Activated CD8-positive, alpha-beta memory T cell treated with anti-CD3 and anti-CD28 coated beads for 48 hours (primary cell): ENCODE measurements at places on chromosomes 16 and 17.

- no peak for DNase-seq
Measured at GRCh38 chr16:73058221-73058615, 10.3 kb upstream of the ZFHX3 start.

- DNase-seq: no peak
Measured at GRCh38 chr17:74763565-74764387, 12.4 kb downstream of the NAT9 start.

DNA sequence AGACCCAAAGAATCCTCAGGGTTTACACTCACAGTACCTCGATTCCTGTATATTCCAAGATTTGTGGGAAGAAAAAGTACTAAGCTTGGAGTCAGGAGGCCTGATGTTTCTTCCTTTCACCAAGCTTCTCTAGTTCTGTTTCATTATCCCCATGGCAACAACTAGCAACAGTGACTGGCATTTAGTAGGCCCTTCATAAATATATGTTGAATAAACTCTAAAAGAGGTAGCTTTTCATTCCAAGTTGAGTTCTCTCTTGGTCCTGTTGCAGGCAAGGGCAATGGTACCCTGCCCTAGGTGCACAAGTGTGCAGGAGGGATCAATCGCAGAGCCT lies 527 bp upstream of the UBE2Z start:
- no peak for DNase-seq

DNA sequence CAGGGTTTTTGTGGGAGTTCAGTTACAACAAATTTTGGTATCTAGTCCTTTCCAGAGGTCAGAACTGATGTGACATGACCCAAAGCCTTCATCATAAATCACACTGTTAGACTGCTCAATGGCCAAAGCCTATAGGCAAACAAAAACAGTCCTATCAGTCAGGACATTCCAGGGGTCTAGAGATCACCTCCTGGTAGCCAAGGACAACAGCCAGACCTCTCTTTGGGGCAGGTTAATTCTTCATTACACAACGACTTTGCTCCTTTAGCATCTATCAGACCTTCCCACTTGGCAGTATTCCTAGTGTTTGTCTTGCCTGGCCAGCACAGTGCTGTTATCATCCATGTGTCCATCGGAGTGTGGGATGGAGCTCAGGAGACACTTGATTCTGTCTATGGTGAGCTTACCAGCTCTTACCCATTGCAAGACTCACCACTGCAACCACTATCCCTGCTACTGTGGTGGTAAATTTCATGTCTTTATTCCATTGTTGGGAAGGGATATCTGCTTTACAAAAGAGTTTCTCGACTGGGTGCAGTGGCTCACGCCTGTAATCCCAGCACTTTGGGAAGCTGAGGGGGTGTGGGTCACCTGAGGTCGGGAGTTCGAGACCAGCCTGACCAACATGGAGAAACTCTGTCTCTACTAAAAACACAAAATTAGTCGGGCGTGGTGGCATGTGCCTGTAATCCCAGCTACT lies 95.5 kb upstream of the DHX40 start:
- DNase-seq: no peak

DNA sequence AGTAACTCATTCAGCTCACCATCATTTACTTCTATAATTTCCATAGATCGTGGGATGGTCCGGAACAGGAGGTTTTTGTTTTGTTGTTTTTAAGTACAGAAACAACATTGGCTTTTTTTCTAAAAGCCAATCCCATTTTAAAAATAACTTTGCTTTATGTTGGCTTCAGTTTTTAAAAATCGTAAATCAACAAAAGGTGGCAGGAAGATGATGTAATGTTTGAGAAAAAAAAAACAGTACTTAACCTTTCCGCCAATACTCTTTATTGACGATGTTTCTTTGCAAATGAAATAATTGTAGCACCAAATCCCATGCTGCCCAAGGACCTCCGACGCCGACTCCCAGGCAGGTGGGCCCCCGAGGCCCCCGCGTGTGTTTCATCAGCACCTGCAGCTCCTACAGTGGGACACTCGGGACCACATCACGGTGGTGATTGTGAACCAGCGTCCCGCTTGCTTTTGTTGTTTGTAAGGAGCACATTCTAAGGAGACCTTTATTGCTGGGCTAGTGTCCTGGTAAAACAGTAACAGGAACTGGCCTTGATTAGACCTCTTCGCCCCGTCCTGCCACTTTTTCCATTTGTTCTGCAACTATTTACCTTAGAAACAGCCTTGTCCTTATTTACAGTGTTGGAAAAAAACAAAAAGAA lies 140.2 kb upstream of the CHMP6 start:
- no peak for DNase-seq

DNA sequence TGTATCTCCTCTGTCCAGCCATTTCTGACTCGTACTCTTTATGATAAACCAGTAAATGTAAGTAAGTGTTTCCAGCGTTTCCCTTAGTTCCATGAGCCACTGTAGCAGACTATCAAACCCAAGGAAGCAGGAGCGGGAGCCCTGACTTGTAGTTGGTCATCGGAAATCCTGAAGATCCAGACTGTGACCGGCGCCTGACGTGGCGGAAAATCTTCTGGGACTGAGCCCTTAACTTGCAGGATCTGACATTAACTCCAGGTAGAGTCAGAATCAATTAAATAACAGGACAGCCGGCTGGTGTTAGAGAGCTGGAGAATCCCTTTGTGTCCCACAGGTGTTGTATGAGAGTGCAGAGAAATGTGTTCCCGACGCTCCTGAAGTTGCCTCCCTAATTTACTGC lies 4.0 kb downstream of the GLOD4 start:
- no peak for DNase-seq

- no peak for DNase-seq
Measured at GRCh38 chr16:4744555-4745273, 10.4 kb downstream of the DNAAF8 start.

DNA sequence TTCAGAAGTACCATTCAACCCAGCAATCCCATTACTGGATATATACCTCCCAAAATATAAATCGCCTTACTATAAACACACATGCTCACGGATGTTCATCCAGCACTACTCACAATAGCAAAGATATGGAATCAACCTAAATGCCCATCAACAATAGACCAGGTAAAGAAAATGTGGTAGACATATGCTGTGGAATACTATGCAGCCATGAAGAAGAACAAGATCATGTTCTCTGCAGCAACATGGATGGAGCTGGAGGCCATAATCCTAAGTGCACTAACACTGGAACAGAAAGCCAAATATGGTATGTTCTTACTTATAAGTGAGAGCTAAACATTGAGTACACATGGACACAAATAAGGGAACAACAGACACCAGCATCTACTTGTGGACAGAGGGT lies 7.8 kb downstream of the ALOX15 start:
- no peak for DNase-seq

DNA sequence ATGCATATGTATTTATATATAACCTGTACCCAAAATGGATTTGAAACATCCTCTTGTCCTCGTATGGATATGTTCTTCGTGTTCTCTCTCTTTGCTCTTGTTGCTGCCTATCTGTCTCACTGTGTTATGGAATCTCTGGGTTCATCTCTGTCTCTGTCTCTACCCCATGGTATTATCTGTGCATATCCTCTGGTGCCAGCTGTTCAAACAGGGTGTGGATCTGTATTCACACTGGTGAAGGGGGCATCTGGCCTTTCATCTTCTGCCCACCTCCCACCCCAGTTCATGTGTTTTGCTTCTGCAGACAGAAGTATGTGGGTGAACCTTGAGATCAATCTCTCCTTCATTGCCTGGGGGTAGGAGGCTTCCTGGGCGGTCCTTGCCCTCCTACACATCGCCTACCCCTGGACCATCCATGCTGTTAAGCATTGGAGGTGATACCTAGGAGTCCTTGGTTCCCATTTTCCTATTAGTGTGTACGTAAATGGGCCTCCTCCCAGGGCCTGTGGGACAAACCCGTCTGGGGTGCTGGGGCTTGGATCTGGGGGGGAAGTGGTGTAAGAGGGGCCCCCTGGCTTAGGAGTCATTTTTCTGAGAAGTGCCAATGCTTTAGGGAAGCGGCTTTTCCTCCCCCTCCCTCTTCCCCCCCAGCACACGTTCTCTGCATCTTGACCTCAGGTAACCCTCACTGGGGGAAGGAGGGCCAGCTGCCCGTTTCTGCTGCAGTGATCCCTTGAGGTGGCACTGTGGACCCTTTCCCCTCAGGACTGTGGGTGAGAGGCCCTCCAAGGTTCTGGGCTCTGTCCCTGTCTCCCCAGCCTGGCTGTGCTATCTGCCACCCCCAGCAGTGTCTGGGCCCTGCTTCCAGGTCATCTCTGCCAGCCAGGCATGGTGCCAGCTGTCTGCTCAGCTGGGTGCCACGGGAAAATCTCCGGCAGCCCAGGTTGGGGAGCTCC lies 21.1 kb downstream of the RARA start:
- no peak for DNase-seq

DNA sequence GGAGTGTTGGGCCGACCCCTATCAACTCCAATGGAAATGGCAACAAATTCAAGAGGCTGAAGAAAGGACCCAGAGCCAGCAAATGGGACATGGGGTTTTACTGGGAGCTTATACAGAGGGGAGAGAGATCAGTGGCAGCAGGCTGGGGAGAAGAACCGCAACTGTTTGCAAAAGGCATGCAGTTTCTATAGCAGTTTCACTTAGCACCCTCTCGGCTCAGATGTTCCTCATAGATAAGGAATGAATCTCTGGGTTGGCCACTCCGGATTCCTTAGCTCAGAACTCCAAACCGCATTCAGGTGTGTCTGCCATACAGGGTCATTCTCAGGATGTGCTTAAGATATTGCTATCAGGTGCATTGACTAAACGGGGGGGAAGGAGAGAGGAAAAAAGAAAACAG lies 71.1 kb upstream of the RPL38 start:
- no peak for DNase-seq

DNA sequence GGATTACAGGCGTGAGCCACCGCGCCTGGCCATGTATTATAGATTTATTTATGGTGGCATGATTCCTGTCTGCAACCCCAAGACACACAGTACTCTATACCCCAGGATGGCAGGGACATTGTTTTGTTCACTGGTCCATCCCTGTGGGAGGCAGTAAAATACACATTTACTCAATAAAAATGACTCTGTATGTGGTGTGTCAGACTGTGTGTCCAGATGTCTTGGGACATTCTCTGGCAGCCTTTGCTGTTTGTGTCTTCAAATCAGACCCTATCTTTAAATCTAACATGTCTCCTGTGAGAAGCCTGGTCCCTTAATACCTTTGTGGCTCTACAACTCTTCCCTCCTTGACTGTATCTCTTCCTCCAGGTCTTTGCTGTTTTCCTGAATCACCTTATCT lies 1.7 kb upstream of the COASY start:
- no peak for DNase-seq

- no peak for DNase-seq
Measured at GRCh38 chr17:57853695-57854094, 3.9 kb upstream of the MRPS23 start.

DNA sequence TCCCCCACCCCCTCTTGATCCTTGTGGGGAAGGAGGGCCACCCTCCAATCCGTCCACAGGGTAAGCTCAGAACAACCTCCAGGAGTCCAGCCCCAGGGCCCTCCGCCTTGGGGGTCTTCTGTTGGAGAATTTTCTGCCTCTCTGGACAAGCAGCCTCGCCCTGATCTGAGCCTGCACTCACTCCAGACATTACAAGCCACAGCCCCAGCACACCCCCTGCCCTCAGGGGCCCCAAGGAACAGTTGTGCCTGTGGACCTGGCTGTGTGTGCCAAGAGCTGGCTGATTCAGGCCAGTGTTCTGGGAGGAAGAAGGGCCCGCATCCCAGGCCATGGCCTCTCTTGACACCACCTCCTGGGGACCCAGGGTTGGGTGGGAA lies 477 bp upstream of the ARHGAP27 start:
- DNase-seq: no peak

- DNase-seq: no peak
Measured at GRCh38 chr17:43759836-43760235, 1.2 kb upstream of the SOST start.

GRCh38 chr17:68006797-68007196 lies 10.5 kb upstream of the C17orf58 start:
- DNase-seq: no peak

- no peak for DNase-seq
Measured at GRCh38 chr16:23296994-23297393, 5.1 kb upstream of the SCNN1B start.

- no peak for DNase-seq
Measured at GRCh38 chr16:23857256-23857880, 21.6 kb downstream of the PRKCB start.

DNA sequence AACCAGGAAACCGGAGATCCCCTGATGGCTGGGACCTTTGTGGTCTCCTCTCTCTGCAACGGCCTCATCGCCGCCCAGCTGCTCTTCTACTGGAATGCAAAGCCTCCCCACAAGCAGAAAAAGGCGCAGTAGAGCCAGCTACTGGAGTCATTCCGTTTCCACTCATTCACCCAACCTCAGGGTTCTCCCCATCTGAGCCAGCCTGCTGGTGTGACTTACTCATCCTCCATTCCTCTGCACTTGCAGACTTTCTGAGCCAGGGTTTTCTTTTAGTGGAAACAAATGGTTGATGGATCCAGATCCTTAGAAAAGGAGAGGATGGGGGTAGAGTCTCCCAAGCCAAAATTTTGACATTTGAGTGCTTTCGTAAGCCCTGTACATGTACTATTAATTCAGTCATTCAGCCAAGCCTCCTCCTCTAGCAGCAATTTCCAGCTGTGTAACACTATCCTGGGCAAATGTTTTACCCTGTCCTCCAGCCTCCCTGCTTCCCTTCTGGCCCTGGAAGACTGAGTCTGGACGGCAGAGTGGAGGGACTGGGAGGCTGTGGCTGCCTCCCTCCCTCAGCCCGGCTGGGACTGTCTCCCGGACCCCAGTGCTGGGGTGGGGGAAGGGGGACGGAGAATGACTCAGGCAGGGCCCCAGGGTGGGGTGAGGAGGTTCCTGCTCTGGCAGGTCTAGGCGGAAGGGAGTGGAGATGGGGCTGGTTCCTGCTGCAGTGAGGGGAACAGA lies 2.3 kb downstream of the SOX15 start:
- DNase-seq: no peak

- DNase-seq: no peak
Measured at GRCh38 chr16:71473891-71474290, 11.8 kb upstream of the ZNF23 start.

DNA sequence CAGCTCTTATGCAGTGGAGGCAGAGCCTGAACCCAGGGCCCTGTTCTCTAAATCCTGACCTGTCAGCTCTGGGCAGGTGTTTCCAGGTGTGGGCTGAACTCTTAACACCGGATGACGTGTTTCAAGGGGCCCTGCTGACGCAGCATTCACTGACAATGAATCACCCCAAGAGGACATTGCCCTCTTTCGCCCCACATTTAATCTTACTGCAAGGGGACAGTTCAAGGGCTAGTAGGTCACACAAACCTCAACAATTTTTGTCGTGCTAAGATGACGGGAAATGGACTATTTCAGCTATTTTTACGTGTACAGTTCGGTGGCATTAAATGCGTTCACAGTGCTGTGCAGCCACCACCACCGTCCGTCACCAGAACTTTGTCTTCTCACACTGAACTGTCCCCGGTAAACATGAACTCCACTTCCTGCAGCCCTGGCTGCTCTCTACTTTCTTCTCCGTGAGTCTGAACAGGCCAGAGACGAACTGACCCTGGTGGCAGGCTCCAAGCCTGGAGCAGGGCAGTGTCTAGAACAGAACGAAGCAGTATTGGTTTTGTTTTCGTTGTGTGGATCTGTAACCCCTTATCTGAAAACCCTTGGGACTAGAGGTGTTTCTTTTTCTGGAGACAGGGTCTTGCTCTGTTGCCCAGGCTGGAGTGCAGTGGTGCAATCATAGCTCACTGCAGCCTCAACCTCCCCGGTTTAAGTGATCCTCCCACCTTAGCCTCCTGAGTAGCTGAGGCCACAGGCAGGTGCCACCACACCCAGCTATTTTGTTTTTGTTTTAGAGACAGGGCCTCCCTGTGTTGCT lies 88.4 kb upstream of the CIBAR2 start:
- DNase-seq: no peak

- DNase-seq: no peak
Measured at GRCh38 chr17:41403404-41404023, 6.1 kb upstream of the KRT31 start.

- DNase-seq: no peak
Measured at GRCh38 chr16:7257016-7257415, 75.6 kb upstream of the RBFOX1 start.
